Pancreas (tissue), 10 donors: ENCODE measurements at places on chromosomes 12 and 14.

GRCh38 chr12:131908092-131909080 is 14.0 kb downstream of the ULK1 start:
- DNase-seq, result peak; percentile 84

DNA sequence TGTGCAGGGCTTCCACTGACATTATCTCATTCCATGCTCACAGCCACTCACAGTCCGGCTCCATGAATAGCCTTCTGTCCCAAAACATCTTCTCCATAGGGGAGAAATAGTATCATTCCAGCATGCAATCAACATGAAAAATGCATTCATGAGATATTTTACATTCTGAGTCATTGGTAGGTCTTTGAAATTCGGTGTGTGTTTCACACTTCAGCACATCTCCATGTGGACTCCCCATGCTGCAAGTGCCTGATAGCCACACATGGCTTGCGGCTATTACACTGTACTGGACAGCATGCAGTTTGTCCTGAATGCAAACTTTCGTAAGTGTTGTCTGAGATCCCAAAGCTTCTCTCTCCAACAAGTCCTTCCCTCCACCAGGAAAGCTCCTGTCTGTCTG is 449.3 kb downstream of the MED13L start:
- no peak for DNase-seq

- DNase-seq, result peak; percentile 57
These were observed 569 bp upstream of the ARHGEF40 start for GRCh38 chr14:21069388-21070082.

GRCh38 chr14:71591929-71592328 is 340.3 kb upstream of the RGS6 start:
- DNase-seq, result no peak

DNA sequence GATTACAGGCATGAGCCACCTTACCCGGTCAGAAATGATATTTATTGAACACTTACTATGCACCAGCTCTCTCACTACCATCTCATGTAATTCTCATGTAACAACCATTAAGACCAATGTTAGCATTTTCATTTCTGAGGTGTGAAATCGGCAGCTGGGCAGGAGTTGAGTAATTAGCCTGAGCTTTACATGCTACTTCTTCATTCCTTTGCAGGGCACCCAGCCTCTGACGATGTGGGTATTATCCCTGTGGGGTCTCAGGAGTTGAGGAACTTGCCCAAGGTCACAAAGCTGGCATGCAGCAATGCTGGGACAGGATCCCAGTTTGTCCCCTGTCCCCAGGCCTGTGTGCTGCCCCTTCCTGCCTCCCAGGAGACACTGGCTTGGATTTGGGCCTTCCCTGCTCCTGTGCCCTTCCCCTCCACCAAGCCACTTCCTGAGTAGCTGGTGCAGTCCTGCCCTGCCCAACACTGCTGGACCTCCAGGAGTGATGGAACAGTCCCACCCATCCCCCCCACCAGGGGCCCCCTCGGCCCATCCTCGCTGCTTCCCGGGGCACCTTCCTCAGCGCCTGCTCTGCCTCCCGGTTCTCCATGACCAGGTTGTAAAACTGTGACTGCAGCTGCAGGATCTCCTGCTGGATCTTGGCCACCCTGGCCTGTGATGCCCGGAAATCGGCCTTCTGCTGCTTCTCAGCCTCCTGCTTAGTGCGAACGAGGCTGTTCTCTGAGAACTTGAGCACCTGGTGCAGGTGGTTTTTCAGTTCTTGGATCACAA is 14.7 kb downstream of the RITA1 start:
- peak; percentile 75 for DNase-seq

DNA sequence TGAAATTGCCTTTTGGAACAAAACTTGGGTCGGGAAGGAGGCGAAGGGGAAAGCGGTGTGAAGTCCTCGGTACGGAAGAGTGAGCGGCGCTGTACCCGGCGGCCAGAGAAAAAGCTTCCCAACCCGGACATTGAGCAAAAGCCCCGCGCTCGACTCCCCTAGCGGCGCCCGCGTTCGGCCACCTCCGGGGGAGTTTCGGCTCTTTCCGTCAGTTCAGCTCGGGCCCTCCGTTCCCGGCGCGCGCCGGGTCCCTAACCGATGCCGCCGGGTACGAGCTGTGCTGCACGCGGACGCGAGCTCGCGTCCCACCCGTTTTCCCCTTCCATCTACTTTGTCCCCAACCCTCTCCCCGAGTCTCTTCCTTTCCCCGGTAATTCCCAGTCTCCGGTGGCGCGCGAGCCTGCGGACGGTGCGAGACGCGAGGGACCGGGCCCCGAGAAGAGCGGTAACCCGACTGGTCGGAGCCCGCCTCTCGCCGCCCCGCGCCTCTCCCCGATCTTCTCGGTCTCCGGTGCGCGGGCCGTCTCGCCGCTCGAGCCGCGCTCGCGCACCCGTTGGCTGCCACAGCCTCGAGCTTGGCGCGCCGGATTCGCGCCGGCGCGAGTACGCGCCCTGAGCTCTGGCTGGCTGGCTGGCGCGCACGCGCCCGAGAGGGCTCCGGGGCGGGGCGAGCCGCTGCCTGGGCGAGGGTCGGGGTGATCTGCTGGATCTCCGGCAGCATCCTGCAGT is 446 bp upstream of the SPATS2 start:
- DNase-seq, result peak; percentile 95

DNA sequence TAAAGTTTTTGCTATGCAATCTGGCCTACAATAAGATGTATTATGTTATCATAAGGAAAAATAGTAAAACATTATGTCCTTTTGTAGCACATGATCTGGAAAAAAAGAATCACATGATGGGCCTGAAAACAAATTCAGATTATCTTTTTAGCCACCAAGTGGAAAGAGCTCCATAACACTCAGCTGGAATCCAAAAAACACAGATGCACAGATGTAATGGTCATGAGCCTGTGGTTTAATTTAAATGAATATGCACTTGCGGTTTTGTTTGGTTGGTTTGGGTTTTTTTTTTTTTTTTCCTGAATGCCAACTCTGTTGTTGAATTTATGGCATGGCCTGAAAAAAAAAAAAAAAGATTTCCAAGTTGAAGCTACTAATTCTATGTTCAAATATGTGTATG is 4.1 kb downstream of the KCNC2 start:
- DNase-seq, result no peak

- no peak for DNase-seq
These were observed 744 bp downstream of the STYX start for GRCh38 chr14:52730709-52731111.

GRCh38 chr12:90323217-90323616 is 614.6 kb upstream of the ATP2B1 start:
- DNase-seq, result no peak

- no peak for DNase-seq
These were observed 1.5 kb downstream of the CRIP1 start for GRCh38 chr14:105487986-105488777.

DNA sequence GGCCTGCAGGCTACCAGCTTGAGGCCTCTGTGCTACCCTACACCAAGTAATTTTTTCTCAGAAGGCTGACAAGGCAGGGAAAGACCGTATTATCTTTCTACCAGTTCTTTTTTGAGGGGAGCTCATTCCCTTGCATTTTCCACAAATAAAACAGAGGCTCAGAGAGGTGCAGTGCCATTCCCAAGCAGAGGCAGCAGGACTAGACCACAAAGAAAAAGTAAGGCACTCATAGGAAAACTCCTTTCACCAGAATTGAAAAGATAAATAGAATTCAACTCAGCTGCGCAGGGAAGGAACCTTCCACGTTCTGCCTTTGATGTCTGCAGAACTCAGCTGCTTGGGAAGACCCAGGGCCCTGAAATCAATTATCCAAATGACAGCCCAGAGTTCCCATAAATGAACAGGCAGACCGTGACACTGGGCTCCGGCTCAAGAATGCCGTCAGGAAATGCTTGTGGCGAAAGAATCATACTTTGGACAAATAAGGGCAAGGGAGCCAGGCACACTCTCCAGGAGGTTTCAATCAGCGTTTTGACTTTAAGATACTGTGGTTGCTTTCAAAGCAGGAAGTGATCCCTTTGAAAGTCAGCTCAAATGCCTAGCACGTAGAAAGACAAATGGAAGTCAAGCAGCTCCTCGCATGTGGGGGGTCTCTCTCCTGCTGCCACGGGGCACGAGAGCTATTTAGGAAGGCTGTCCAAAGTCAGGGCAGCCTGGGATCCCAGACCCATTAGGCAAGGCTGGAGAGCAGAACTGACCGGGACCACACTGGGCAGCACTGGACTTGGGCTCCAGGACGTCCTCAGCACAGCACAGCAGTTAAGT is 14.0 kb downstream of the KCTD10 start:
- peak; percentile 41 for DNase-seq

DNA sequence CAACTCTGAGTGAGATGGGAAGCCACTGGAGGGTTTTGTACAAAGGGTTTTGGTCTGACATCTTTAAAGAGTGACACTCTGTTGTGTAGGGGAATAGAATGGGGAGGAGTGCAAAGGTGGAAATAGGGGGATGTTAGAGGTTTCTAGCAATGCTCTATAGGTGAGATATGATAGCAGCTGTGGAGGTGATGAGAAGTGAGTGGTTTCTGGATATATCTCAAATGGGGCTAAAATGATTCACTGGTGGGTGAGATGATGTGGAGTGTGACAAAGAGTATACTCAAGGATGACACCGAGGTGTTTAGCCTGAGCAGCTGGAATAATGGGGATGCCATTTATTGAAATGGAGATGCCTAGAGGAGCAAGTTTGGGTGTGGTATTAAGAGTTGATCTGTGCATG is 426.4 kb downstream of the PCNX1 start:
- no peak for DNase-seq

DNA sequence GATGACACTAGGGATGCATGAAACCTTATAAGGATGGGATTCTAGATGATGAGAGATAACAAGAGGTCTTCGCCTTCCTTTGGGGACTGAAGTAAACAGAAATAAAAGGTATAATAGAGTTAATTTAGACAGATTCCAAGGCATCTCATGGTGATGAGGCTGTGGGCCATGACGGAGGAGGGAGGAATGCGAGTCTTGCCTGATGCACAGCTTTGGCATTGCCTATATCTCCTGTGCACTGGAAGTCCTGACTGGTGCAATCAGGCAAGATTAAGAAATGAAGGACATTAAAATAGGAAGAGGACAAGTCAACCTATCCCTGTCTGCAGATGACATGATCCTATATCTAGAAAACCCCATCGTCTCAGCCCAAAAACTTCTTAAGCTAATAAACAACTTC is 526.4 kb upstream of the LMO3 start:
- no peak for DNase-seq

- DNase-seq, result no peak
These were observed 104.1 kb downstream of the MYRFL start for GRCh38 chr12:69929125-69929524.

DNA sequence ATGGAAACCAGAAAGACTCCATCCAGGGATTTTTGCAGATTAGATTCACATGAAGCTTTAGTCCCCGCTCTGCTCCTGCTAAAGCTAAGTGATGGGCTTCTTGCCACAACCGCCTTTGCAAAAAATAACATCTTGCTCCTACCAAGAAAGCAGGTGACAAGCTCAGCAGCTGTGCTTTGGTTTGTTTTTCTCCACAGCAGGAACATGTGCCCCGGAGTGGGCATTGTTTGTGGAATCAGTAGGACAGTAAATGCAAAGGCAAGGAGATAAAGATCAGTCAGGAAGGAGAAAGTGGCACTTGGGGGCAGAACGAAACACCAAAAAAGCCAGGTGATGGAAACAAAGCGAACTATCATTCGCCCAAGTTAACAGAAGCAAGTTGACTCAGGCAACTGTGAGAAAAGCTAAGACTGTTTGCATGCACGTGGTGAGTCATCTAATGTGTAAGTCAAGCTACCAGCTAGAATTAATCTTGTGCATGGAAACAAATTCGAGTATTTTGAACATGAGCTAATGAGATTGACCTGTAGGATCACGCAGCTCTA is 165.5 kb upstream of the PLXNC1 start:
- no peak for DNase-seq

GRCh38 chr12:120936197-120936596 is 32.0 kb upstream of the SPPL3 start:
- DNase-seq, result no peak

DNA sequence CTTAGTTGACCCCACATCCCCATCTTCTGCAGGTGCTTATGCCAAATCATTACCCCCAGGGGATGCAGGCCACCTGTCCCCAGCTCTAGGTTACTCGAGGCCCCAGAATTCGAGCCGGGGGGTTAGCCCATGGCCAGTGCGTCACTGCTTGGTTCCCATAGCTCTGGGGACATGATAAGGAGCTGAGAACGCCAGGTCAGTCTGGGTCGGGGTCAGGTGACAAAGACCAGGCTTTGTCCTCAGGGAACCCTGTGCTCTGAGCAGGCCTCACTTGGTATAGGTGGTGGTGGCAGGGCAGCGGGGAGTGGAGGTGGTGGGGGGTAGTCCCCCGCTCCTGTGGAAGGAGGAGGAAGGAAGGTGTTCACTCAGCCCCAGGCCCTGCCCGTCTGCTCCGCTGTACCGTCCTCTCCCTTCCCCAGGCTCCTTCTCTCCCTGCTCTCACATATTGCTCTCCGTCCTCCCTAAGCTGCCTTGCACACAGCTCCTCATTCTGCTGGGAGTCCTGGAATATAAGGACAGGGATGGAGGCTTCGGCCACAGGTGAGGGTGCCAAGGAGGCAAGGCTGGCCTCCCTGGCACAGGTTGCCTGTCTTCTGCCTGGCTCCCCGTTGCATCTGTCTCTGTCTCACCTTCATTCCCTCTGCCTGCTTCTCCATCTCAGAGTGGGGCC is 2.0 kb upstream of the MYH6 start:
- no peak for DNase-seq

DNA sequence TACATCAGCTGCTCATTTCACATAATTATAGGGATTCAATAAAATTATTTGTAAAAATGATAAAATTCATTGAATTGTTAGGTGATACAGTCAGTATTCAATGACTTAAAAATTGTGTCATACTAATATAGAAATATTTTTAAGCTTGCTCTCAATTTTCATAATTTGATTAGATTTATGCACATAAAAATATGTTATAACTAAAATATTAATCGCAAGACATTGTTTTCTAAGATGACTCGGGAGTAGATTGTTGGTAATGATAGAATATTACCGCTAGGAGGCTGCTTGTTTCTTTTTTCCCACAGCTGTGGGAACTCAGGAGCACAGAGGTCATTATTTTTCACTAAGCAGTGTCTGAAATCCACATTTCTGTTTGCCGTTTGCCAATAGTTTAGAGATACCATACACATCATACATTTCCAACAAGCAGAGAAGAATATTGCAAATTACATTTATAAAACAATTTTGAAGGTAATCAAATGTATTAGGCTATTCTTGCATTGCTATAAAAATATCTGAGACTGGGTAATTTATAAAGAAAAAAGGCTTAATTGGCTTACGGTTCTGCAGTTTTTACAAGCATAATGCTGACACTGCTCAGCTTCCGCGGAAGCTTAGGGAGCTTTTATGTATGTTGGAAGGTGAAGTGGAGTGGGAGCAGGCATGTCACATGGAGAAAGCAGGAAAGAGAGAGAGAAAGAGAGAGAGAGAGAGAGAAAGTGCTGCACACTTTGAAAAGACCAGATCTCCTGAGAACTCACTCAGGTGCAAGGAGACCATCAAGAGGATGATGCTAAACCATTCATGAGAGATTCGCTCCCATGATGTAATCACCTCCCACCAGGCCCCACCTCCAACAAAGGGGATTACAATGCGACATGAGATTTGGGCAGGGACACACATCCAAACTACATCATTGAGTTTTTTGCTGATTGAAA is 9.2 kb downstream of the CD69 start:
- no peak for DNase-seq

- DNase-seq, result no peak
These were observed 11.6 kb downstream of the TEDC1 start for GRCh38 chr14:105502446-105503295.

GRCh38 chr12:76944892-76945291 is 66.1 kb upstream of the CSRP2 start:
- no peak for DNase-seq

GRCh38 chr14:36976571-36977023 is 195.8 kb downstream of the SLC25A21 start:
- no peak for DNase-seq

- no peak for DNase-seq
These were observed 134.1 kb upstream of the VRK1 start for GRCh38 chr14:96663076-96663475.

- no peak for DNase-seq
These were observed 6.2 kb upstream of the OAS1 start for GRCh38 chr12:112900298-112901145.
